ENCODE measurements at places on chromosomes 2 and 18.

DNA sequence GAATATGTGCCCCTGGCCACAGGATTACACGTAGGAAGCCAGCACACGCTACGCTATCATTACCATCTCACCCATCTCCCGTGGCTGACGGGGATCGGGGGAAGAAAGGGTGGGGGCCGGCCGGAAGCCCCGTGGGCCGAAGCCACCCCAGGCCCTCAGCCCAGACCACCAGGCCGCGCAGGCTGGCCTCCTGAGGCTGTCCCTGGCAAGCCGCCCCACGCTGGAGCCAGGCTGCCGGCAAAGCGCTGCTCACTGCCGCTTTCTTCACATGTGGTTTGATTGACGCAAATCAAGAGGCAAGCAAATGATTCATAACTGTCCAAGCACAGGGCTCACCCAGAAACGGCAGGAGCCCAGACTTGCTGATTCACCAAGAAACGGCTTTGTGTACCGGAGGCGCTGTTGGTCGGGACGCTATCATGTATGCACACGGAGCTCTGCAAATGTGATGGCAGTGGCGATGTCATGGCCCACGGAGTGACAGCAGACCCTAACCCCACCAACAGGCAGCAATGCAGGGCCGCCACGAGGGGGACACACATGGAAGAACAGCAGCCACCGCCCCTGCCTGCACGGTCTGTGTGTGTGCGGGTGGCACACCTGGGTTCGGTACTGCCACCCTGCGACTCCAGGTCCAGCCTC lies 125.7 kb downstream of the HDAC4 start:
- DNase-seq, result peak; percentile 96

DNA sequence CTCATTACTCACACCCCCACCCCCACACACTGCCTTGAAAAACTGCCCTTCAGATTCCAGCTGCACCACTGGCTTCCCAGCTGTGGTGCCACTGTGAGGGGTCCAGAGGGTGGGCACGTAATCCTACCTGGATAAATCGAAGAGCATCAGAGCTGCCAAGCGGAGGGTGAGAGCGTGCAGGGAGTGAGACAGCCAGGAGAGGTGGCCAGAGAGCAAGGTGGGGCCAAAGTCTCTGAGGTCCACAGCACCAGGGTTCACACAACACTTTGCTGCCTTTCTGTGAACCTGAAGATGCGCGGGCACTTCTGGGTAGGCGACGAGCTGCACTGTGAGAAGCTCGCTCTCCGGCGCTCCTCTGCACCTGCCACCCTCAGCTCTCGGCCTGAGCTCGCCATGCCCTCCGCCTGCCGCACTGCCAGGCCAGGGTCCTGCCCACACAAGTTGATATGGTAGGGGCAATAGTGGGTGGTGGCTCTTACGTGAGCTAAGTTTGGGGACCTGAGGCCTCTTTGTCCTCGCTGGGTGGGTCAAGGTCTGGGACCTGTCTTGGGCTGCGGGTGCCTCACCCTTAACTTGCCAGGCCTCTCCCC lies 83.9 kb downstream of the MARCO start:
- DNase-seq, result no peak

GRCh38 chr2:33477473-33478468 lies 1.3 kb downstream of the RASGRP3 start:
- no peak for DNase-seq

DNA sequence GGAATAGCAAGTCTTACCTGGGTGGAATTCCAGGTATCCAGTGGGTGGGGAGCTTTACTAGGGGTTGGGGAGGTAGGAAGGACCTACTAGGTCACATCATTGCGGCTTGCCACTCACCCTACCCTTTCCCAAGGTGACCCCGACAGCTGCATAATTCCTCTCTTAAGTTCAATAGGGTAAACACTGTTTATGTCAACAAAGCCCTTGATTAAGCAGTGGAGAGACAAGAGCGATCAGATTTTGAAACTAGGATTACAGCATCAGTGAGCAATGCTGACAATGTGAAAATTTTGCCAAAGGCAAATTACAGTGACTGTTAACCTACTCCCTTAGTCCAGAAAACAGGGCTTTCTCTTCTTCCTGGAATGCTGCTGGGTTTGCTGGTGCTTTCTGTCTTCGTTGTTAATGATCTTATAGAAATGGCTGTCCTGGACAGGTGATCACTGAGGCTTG lies 14.5 kb downstream of the SLC19A3 start:
- no peak for DNase-seq

GRCh38 chr2:108369153-108369552 lies 8.6 kb upstream of the SULT1C4 start:
- DNase-seq, result no peak

DNA sequence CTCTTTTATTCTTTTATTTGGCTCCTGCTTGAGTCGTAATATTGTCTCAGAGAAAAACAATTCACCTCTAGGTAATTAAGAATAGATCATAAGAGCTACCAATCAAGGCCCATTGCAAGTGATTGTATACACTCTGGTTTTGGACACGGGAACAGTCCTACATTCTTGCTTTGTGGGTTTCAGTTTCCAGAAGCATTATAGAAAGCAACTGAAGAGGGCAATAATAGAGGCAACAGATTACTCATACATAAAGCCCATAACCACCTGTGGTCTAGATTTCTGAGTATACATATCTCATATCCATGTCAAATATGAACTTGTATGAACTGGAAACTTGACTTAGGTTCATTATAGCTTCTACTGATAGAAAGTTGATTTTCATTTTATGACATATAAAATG lies 65.4 kb downstream of the DIS3L2 start:
- no peak for DNase-seq

DNA sequence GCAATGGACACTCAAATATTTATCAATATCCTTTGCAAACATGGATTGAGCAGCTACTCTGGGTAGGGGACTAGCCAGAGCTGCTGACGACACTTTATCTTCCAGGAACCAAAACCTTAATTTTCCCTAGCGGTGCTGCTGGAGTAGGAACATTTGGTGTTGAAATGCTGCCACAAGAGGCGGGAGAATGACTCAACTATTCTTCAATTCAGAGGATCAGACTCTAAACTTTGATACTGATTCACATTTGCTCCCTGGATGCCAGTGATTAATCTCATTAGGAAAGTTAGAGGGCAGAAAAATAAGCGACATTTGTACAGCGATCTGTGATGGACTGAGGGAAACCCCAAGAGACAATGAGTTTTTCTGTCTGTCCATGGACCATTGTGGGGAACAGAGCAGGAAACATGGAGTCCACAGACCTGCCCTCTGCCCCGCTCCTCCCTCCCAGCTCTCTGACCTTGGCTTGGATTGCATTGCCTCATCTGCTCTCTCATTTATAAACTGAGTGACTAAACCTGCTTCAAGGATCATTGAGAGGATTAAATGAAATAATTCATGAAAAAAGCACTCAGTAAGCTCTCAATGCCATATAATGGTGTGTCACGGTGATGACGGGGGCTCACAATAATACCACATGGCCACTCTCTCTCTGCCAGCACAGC lies 12.6 kb upstream of the EPB41L3 start:
- DNase-seq, result no peak

DNA sequence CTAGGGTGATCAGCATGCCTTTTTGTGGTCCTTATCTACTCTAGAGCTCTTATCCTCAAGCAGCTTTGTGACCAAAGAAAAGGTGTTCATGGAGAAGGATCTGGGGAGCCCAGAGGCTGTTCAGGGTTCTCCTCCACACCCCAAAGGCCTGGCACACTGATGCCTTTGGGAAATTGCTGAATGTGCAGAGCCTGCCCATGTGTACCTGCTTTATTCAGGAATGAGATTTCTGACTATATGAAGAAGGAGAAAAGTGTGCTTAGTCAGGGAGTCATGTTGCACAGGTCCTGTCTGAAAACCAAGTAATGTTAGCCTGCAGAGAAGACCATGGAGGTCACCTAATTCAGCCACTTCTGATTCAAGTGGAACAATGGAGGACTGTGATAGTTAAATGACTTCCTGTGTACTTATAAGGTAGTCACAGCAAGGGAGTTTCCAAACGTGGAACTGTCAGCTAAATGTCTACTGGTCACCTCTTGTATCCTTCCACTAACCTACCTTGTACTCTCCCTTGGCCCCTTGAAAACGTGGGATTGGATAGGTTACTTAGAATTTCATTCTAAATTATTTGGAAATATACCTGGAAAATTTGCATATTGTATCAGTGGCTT lies 81.3 kb downstream of the LIMS1 start:
- DNase-seq, result no peak

- no peak for DNase-seq
These were observed 53.6 kb downstream of the CDK15 start for GRCh38 chr2:201859949-201860348.

DNA sequence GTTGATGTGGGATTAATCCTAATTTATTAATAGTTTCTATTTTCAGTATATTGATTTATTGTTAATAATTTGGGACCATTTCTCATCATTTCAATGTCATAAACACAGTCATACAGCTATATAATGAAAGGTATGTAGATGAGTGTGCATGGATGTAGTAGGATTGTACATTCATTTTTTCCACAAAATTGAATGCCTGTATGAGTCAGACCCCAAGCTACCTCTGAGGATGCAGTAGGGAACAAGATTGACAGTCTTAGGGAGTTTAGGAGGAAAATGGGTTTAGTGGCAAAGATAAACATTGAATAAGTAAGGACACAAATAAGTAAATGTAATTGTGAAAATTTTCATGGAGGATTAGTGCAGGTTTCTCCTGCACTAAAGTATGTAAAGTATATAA lies 14.1 kb upstream of the TMEFF2 start:
- DNase-seq, result peak; percentile 66

GRCh38 chr18:12737243-12737902 lies 34.5 kb downstream of the PSMG2 start:
- no peak for DNase-seq

DNA sequence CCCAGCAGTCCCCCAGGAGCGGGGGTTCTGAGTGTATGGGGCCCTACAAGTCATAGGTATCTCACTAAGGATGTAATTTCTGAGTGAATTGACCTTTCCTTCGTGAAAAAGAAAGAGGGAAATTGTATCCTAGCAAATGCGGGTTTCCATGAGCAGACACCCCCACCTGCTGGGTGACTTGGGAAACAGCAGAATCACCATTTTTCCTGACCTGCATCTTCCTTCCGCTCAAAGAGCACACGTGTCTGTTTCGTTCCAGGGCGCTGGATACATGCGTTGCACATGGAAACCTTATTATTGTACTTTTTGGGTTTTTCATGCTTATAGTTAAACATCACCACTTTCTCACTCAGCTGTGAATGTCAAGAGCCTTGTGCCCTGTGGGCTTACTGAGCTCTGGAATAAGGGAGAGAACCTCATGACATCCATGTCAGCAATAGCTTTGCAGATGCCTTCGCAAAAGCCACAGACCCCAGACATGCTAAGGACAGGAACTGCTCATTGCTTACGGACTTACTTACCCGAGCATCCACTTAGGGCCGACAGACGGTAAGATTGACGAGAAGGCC lies 132.8 kb downstream of the TPO start:
- peak; percentile 46 for DNase-seq

GRCh38 chr2:73268830-73269685 lies 15.2 kb downstream of the FBXO41 start:
- no peak for DNase-seq

DNA sequence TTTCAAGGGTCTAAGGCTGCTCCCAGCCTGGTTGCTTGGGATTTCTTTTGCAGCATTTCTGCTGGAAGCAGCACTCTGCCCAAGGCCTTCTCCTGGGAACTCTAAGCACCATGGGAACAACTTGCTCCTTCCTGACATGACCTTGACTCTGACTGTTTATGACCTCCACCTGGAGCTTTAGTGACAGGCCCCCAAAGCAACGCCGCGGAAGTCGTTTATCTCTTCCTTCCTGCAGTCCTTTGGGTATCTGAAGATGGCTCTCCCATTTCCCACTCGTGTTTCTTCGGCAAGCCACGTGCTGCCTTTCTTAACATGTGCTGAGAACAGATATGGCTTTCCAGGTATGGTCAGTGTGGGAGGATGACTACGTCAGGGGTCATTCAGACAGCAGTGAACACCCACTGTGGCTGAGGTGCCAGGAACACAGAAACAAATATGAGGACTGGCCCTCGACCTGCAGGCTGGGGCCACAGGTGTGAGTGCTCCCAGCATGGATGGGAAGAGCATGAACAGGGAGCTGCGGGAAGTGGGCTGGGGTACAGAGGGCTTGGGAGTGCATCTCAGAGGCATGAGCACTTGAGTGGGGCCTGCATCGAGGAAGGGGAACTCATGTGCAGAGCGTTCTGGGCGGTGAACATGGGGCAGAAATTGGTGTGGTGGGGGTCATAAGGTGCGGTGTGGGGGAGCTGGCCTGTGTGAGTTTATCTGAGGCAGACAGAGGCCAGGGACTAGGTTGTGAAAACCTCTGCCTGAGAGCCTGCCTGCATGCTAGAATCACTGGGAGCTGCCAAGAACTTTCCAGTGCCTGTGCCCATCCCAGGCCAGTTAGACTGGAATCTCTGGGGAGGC lies 140.5 kb downstream of the TSN start:
- DNase-seq, result no peak
